ENCODE measurements at places on chromosomes 13 and 19.

DNA sequence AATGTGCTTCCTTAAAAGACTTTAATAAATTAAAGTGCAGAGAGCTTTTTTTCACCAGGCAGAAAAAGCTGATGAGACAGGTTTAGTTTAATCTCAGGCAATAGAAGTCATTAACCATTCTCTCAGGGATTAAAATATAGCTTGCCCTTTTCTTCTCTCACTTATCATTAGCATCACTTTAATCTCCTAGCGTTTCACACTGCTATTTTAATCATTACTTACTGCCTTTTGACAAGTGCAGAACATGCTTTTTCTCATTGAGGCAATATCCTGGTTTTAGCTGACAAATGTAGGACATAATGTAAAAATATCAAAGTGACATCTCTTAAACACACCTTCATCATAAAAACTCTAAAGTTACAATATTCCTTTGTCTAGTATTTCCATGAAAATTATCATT, 94.6 kb downstream of the DACH1 start:
- DNase-seq = no peak

GRCh38 chr13:113670541-113670940, 3.5 kb downstream of the GRK1 start:
- DNase-seq = no peak

DNA sequence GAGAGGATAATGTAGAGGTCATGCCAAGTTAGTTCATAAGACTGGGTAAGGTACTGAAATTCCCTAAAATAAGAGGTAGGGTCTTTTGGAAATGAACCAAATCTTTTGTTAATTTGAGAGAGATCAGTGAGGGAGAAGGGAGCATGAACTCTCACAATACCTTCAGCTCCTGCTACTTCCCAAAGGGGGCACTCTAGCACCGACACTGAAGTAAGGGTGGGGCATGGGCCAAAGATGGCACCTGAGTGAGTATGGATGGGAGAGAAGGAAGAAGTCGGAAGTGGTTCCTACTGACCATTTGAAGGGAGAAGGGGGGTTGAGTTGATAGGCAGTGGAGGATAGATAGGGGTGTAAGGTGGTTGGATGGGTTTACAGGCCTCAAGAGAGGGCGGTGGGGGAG, 86.6 kb downstream of the ZNF737 start:
- no peak for DNase-seq

DNA sequence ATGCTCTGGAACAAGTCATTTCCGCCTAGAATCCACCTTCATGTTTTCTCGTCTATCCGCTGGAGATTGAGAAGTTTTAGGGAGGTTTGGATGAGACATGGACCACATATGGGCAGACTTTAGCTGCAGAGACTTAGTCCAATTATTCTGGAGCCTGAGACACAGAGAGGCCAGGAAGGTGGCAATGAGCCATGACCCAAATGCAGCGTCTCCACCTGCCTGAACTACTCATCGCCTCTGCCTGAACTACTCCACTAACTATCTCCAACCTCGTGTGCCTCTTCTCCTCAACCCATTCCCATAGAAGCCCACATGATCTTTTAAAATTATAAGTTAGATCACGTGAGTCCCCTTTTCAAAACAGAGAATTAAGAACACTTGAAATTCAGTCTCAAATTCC, 5.6 kb downstream of the PLEKHA4 start:
- no peak for DNase-seq

DNA sequence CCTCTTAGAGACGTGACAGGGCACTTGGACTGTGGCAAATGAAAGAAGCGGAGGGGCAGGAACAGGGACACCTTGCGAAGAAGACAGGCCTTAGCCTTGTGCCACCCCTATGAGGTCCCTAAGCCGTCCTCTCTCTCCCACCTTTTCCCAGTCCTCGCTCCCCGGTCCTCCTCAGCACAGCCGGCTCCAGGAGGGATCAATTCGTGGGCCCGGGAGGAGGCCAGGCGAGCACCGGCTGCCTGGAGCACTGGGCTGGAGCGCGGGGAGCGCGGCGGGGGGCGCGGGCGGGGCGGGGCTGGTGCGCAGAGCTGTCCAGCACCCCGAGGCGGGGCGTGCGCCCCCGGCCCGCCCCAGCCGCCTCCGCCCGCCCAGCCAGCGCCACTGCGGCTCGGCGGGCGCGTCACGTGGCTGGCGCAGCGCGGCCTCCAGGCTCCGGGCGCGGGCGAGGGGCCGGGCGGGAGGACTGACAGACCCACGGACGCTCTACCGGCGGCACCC, at the start of gene LRP3:
Gene LRP3, plus strand, starts transcription at position 466 of the 498 bp plus-strand sequence. CDS start 456 bp downstream, outside the sequence.
- peak; percentile 50 for DNase-seq

- no peak for DNase-seq
Measured at GRCh38 chr13:33910255-33910654, 92.3 kb downstream of the RFC3 start.
